ENCODE measurements at places on chromosomes 1 and 21. TPM values are rescaled to one million over a fixed set of nuclear protein-coding genes. Genes with fewer than 3 reads are reported as not detected.

Gene FNDC10
- total RNA-seq: 23.8 TPM

Gene C1orf94
- total RNA-seq: not detected

Gene CLCA1
- not detected for total RNA-seq

Gene MAEL
- total RNA-seq: not detected

Gene LCE1B
- total RNA-seq: not detected

Gene CLDN17
- not detected for total RNA-seq

Gene UBE2U
- not detected for total RNA-seq

Gene PACC1
- total RNA-seq: 5.1 TPM

Gene KRTAP20-3
- not detected for total RNA-seq

Gene FAM151A
- total RNA-seq: not detected

Gene ACTA1
- not detected for total RNA-seq

Gene CTSS
- total RNA-seq: 0.85 TPM

Gene SYPL2
- 1.4 TPM for total RNA-seq

Gene KRTAP13-3
- total RNA-seq: not detected

Gene NEXN
- 46.0 TPM for total RNA-seq

Gene GUCA2A
- not detected for total RNA-seq

Gene NUP210L
- total RNA-seq: not detected

Gene LY9
- total RNA-seq: not detected

Gene TNFSF4
- total RNA-seq: 1.4 TPM

Gene RCC1
- 20.9 TPM for total RNA-seq

Gene ESPN
- total RNA-seq: under 0.01 TPM

Gene ANGPTL7
- 0.43 TPM for total RNA-seq

Gene FAM163A
- total RNA-seq: not detected

Gene GJA8
- total RNA-seq: not detected

Gene CRYAA
- total RNA-seq: not detected

Gene SYT14
- 0.35 TPM for total RNA-seq

Gene CD5L
- not detected for total RNA-seq

Gene SORT1
- total RNA-seq: 5.6 TPM

Gene RNASEL
- total RNA-seq: 9.4 TPM

Gene TP73
- not detected for total RNA-seq

Gene WNT2B
- total RNA-seq: 1.6 TPM

Gene SLC2A5
- 1.3 TPM for total RNA-seq

Gene IL10
- total RNA-seq: not detected

Gene TLR5
- 0.17 TPM for total RNA-seq

Gene TAS1R3
- total RNA-seq: not detected

Gene LENEP
- not detected for total RNA-seq

Gene TRIM58
- total RNA-seq: 0.58 TPM

Gene TNNI3K
- total RNA-seq: not detected

Gene RHOU
- 12.4 TPM for total RNA-seq

Gene SPRR3
- not detected for total RNA-seq

Gene KLHDC9
- 3.3 TPM for total RNA-seq

Gene SLC25A34
- 3.9 TPM for total RNA-seq

Gene GABRD
- total RNA-seq: not detected

Gene S1PR1
- total RNA-seq: 3.5 TPM

Gene PRKAA2
- total RNA-seq: 0.12 TPM

Gene OR10J1
- not detected for total RNA-seq

Gene DCST1
- total RNA-seq: not detected

Gene NBPF4
- total RNA-seq: not detected

Gene GLIS1
- total RNA-seq: 0.43 TPM

Gene FCRL5
- not detected for total RNA-seq

Gene SAMSN1
- not detected for total RNA-seq

Gene MPZ
- total RNA-seq: 0.34 TPM

Gene LDLRAD2
- not detected for total RNA-seq

Gene KRTAP19-2
- total RNA-seq: not detected

Gene OR2L8
- total RNA-seq: not detected

All from pericardium fibroblast (primary cell).